ENCODE measurements at places on chromosomes 1 and 21.

DNA sequence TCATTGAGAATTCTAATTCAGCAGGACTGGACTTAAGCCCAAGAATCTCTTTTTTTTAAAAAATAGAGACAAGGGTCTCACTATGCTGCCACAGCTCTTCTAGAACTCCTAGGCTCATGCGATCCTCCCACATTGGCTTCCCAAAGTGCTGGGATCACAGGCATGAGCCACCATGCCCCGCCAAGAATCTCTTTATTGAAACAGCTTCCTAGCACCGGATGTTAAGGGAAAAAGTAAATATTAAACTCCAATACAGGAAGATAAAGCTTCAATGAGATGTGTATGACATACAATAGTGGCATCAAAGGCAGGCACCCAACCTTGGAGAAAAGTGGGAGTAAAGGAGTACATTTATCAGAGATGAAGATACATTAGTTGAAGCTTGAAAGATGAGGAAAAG lies 25.5 kb downstream of the PUM1 start:
- no peak for DNase-seq

GRCh38 chr1:112925015-112925414 lies 31.0 kb downstream of the SLC16A1 start:
- DNase-seq: no peak

- DNase-seq: no peak
Measured at GRCh38 chr1:24411963-24412362, 1.6 kb downstream of the STPG1 start.

- DNase-seq: no peak
Measured at GRCh38 chr1:84574936-84575335, 696 bp upstream of the CTBS start.

GRCh38 chr1:46942086-46942485 lies 810 bp upstream of the CYP4A11 start:
- DNase-seq: no peak

DNA sequence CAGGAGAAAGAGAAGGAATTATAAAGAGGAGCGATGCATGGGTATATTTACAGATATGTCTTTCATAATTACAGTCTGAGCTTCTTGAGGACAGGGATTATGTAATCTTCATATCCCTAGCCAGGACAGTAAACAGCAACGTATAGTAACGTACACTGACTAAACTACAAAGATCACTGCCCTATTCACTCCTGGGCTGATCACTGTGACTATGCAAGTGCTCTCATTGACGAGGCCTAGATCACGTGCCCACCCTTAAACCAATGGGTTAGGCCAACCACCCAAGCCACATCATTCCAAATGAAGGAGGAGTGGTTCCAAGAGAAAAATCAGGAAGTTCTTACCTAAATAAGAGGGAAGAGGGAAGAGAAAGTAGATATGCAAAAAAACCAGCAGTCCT lies 18.5 kb downstream of the PIK3R3 start:
- DNase-seq: no peak

DNA sequence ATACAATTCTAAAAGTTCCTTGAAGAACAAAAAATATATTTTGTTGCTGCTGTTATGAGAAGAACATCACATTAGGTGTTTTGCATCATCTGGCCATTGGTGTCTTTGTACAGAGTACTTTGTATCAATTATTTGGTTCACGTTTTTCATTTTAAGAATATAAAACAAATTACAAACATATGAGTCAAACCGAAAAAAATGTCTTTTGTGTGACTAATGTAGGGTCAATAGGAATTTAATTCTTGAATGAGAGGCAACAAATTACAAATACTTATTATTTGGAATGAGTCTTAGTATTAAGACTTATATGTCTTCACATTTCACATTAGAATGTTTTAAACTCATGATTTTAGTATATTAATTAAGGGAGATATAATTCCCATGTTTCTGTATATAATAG lies 54.8 kb downstream of the NR5A2 start:
- no peak for DNase-seq

- no peak for DNase-seq
Measured at GRCh38 chr1:204575221-204576190, 59.3 kb downstream of the MDM4 start.

DNA sequence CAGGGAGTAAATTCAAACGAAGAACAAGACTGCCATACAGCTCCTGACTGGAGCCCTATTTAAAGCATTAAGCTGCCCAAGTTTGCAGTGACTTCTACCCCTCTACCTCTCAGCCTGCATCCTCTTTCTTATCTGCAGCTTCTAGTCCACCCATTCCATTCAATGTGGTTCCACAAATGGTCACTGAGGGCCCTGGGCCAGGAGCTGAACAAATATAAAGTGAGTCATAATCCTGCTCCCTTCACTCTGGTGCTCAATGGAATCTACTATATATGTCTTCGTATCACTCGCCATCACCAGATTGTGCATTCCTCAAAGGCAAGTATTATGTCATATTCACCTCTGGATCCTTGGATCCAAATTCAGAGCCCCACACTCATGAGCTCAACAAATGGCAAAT lies 398.7 kb downstream of the BRINP2 start:
- DNase-seq: no peak

Data from activated T-helper 9 cell treated with anti-CD3 and anti-CD28 coated beads, Interleukin-2, amount 50 U/mL, for 16 hours (primary cell).